SW480 (cell line): ENCODE measurements at places on chromosomes 7 and 10.

DNA sequence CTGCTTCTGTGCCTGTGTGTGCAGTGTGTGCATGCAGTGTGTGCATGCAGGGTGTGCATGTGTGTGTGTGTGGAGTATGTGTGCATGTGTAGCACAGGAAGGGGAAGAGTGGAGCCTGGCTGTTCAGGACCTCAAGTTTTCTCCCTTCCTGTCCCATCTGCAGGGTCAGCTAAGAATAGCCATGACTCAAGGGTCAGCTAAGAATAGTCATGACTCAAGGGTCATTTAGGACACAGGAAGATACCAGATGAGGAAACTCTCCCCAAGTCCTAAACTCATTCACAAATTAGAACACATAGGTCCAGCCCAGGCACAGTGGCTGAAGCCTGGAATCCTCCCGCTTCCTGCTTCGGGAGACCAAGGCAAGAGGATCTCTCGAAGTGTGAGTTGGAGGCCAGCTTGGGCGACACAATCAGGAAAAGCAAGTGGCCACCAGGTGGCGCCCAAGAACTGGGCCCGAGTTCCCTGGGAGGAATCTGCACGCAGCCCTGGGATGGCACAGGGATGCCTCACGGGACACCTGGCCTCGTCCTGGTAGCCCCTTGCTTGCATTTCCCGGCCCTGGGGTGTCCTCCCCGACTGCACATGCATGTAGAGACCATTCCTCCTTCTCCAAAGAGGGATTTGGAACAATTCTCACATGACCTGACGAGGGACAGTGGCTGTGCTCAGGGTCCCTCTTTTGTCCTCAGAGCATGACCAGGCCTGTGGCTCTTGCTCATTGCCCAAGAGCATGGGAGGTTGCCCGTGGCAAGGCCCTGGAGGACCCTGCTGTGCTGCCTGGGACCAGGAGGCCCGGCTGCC is 21.4 kb upstream of the VOPP1 start:
- peak; percentile 59 for DNase-seq

DNA sequence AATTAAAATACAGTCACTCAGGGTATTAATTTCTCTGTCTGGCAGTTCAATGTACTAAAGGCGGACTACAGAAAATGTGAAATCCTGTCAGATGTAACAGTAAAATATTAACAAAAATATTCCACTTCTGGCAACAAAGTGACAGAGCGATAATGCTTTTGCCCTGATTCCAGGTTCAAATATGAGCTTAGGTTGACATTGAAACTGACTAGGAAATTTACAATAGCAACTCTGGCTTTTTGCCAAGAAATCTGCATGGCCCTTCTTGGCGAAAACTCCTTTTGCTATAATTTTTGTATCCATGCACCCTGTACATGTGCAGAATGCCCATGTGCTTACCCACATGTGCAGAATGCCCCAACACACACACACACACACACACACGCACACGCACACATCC is 552.2 kb downstream of the MDFIC start:
- no peak for DNase-seq

GRCh38 chr7:112982441-112983063 is 104.1 kb downstream of the GPR85 start:
- DNase-seq: no peak

- no peak for DNase-seq
These were observed 904 bp downstream of the R3HCC1L start for GRCh38 chr10:98135222-98135899.

GRCh38 chr10:14820010-14820774 is 17.6 kb downstream of the CDNF start:
- no peak for DNase-seq

DNA sequence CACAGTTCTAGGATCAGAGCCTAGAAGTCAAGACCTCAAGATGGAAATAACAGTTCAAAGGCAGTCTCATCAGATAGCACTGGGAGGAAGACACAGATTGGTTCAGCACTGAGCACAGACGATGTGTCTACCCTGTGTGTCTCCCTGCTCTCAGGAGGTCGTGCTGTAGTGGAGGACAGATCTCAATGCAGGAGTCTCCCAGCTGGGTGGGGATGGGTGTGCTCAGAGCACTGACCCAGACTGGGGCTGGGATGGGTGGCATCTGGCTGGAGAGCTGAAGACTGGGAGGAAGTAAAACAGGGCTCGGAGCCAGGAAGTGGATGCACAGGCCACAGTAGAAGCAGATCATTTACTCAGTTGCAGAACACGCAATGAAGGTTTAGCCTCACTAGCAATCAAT is 69.5 kb upstream of the GDF10 start:
- no peak for DNase-seq

DNA sequence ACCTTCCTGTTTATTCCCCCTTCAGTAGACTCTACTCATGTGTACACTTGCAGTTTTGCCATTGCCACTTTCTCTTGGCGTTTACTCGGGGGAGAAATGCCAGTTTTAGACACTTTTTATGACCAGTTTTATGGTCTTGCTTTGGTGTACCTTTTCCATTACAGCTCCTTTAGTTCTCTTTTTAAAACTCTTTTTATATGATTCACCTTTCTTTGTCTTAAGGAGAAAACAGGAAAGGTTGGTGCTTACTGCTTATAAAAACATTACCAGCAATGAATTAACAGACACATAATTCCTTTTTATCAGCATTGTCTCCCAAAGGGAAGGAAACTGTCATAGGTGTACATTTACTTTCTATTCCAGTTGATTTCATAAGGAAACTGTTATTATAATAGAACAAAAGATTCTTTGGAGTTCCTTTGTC is 11.9 kb downstream of the TSPAN13 start:
- no peak for DNase-seq
